ENCODE measurements at places on chromosomes 3 and 15.
A peak's percentile ranks its signal among the peaks of the same experiment; 100 is the strongest.

- DNase-seq: peak; percentile 45
These were observed 234.5 kb upstream of the GOLGA6L4 start for GRCh38 chr15:84001037-84001436.

DNA sequence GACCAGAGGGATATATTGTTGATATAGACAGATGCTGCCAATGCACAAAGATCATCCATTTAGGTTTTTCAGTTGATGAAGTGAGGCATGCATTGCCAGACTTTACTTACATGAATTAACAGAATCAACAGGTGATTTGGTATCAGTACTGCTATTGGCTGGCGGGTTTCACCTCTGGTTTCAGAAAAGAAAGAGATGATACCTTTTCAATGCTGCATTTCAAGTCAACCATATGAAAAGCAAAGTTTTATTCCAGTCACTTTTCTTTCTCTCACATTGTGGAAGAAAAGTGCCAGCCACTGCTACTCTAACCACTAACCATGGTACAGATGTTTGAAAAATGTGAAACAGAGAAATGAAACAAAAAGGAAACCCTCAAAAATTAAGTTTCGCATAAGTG lies 289.1 kb downstream of the TIGIT start:
- DNase-seq: no peak

- no peak for DNase-seq
These were observed 10.4 kb downstream of the RAB27A start for GRCh38 chr15:55279100-55279745.

DNA sequence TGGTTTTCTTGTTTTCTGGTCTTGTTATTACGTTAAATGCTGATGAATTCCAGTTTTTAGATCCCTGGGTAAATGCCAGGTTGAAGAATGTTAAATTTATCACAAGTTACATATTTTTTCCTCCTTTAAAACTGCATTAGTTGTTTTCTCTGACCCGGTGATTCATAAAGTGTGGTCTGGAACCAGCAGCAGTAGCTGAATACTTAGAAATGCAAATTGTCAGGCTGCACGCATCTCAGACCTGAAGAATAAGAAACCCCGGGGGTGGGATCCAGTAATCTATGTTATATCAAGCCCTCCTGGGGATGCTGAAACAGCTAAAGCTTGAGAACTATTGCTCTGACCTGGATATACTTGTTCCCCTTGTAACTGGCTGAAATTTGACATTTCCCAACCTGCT lies 69.1 kb downstream of the PEX5L start:
- DNase-seq: no peak

DNA sequence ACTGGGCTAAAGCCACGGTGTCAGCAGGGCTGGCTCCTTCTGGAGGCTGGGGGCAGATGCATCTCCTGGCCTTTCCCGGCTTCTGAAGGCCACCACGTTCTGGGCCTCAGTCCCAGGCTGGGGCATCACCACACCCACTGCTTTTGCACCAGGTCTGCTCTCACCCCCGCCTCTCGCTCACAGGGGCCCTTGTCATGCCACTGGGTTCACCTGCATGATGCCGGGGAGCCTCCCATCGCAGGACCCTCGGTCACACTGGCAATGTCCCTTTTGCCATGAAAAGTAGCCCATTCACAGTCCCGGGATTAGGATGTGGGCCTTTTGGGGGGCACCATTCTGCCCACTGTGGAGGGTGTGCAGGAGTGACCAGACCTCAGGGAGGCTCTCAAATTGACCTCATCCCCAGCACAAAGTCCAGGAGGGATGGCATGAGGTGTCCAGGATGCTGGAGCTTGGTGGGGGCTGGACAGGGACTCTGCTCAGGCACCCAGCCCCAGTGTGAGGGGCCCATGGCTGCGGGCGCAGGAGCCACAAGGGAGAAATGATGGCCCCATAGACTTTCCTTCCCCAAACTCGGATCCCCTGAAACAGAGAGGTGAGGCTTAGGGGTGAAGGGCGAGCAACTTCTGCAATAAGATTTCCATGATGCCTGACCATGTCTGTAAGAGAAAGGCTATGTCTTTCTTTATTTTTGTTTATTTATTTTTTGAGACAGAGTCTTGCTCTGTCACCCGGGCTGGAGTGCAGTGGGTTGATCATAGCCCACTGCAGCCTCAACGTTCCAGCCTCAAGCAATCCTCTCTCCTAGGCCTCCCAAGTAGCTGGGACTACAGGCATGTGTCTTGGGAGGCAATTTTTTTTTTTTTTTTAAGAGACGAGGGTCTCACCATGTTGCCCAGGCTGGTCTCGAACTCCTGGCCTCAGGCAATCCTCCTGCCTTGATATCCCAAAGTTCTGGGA lies 189.1 kb downstream of the GOLGA6L6 start:
- DNase-seq: no peak

DNA sequence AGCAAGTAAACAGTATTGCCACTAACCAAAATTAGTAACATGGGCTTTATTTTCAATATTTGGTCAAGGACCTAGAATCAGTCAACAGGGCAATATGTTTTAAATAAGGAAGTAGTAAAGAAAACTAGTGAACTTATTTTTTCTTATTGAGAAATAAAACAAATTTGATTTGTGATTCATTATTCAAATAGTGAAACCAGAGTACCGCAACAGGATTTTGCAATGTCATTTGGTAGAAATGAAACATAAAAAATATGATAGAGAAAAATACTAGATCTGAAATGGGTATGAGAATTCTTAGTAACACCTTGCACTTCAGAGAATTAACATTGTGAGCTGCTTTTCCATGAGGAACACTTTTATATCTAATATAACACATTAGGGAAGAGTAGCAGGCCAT lies 291.8 kb upstream of the GBE1 start:
- DNase-seq: no peak

DNA sequence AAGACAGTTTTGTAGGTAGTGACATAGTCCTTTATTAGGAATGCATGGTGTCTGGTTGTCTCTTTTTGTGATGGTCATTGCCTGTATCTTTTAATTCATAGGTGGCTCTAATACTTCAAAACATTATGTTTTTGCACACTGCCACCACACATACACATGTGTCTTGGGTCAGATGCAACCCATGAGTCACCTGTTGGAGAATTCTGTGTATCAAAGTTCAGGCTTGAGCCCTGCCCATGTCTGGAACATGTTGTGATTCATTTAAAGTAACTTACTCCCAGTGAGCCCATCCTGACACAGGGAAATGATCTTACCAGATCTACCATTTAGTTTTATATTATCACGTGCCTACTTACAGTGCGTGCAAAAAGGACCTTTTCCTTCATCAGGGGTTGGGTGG lies 142.7 kb downstream of the GHSR start:
- peak; percentile 76 for DNase-seq

- DNase-seq: no peak
These were observed 398.4 kb upstream of the KCNMB2 start for GRCh38 chr3:178137831-178138230.

GRCh38 chr3:102398176-102398575 lies 36.6 kb upstream of the ZPLD1 start:
- no peak for DNase-seq

DNA sequence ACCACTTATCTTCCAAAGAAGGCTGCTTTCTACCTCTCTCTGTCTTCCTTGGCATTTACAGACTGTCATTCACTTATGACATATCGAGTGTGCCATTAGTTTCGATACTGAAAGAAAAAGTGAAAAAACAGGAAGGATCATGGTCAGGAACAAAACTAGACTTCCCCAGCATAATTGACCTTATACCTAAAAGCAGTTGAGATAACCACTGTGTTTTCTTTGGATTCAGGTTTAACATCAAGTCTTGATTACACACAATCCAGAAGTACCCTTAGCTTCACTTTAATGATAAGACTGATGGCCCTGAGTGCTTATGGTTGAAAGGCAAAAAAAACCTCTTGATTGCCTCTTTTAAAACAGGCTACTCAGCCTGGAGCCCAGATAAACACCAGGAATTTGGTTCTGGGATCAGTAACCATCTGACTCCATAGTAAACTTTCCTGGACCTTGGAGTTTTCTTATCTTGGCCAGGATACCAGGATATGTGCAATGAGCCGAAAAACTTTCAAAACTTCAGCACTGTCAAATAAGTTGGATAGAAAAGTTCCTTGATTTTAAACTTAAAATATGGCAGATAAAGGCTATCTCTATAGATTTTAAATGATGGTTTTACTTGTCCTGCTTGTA lies 5.0 kb upstream of the UACA start:
- DNase-seq: no peak

DNA sequence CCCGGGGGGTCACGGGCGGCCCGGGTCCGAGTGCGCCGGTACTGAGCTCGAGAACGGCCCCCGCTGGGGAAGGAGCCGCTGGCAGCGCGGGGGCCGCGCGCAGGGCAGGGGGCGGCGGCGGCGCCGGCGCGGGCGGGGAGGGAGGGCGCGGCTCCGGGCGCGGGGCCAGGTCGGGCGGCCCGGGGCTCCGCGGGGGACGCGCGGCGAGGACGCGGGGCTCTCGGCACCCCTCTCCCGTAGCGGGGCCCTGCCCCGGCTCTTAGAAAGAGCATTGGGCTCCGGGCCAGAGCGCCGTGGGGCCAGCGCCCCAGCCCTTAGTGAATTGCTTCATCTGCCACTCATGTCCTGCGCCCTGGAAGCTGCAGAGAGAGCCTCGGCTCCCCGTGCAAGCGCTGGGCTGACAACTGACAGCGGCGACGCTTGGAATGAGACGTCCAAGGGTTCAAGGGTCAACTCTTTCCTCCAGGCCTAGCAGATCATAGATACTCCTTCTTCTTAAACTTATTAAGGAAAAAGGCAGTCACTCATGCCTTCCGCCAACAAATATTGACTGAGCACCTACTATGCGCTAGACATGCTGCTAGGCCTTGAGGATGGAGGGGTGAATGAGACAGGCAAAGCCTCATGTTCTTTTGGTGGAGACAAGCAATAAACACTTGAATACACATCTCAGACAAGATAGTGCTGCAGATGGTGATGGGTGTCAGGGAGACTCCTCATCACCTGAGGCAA lies 140.8 kb downstream of the SMAD6 start:
- no peak for DNase-seq

GRCh38 chr3:196886144-196886543 lies 18.4 kb downstream of the SENP5 start:
- no peak for DNase-seq

GRCh38 chr3:191369616-191370010 lies 39.3 kb upstream of the UTS2B start:
- no peak for DNase-seq
